ENCODE measurements at places on chromosomes 5 and 9. TPM values are rescaled to one million over a fixed set of nuclear protein-coding genes. Genes with fewer than 3 reads are reported as not detected.

The MAMDC4 gene
- 4.4 TPM for total RNA-seq

The HAVCR2 gene
- 0.92 TPM for total RNA-seq

The SPATA31E1 gene
- not detected for total RNA-seq

DNA sequence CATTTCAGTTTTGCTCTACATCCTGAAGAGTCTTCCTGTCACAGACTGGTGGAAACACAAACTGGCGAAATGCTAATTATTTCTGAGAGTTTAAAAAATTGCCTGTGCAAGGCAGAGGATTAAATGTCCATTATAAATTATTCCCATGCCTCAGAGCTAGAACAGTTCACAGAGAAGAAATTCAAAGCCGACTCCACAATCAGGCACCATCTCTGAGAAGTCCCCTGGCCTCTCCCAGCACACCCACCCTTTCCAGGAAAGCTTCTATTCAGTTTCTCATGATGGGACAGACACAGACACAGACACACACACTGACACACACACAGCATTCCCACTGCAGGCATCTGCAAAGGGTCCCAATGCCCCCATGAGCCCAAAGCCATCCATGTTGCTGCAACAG, 253.1 kb downstream of the DENND1A start:
- no peak for DNase-seq

DNA sequence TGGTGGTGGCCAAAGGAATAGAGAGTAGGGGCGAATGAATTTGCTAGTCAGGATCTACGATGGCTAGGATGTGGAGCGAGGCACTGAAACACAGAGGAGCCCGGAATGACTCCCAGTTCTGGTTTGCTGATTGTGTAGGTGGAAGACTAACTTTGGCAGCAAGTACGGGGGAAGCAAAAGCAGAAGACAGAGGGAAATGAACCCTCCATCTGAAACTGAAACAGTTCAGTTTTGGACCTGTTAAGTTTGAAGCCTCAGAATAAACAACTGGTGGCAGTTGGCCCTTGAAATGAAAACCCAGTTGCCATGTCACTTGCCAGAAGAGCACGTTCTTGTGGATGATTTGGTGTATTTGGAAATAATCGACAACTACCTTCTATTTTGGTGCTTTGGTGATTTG, 15.4 kb upstream of the SMIM15 start:
- DNase-seq, result no peak

The HCN1 gene
- total RNA-seq, result 0.23 TPM

- no peak for DNase-seq
These were observed 243.6 kb downstream of the DENND1A start for GRCh38 chr9:123686131-123686828.

DNA sequence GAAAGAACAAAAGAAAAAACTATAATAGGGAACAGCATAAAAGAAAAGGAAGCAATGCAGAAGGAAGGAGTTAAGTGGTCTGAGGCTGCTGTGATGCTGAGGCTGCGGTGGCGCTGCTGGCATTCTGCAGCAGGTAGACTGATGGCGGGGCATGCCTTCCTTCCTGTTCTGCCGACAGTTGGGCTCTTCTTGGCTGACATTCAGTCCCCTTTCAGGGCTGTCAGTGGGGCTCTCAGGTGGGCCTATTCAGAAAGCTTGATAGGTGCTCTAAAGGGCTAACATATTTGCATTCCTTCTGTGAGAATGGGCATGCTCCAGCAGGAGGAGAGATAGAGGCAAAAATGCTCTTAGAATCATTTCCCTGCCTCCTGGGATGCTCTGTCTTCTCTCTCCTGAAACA, 5.1 kb upstream of the CLINT1 start:
- no peak for DNase-seq

- no peak for DNase-seq
These were observed 11.1 kb upstream of the CACNA1B start for GRCh38 chr9:137866226-137867141.

DNA sequence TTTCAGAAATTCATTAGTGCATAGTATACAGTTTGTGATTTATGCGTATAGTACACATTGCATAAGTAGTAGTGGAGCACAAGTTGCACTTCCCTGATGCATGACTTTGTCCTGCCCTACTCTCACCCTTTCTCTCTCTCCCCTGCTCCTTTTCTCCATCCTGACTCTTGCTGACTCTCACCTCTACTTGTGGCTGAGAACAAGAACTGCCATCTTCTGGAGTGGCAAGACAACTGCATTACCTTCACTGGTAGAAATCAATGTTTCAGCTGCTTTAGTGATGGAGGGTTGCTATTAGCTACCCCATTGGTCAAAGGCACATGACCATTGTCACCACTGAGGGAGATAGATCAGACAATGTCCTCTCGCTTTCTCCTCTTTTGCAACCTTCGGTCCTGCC, 26.9 kb downstream of the SPEF2 start:
- no peak for DNase-seq

- DNase-seq, result no peak
These were observed 927.9 kb downstream of the MAT2B start for GRCh38 chr5:164433106-164433870.

The GGTA1 gene
- total RNA-seq, result 0.31 TPM
